ENCODE measurements at places on chromosomes 6 and 20.

DNA sequence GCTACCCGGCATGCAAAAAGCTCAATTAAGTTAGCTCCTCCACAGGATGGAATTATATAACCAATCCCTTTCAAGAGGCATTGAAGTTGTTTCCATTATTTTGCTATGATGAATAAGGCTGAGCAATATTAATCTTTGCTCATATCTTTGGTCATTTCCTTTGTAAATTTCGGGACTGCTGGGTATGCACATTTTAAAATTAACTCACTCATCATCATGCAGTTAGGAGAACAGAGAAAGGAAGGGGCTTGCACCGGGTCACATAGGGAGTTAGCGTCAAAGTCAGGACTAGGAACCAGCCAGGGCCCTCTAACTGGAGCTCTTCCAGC lies 430 bp upstream of the FAM110A start:
- no peak for DNase-seq

GRCh38 chr6:111788379-111789276 lies 84.6 kb downstream of the FYN start:
- DNase-seq = no peak

DNA sequence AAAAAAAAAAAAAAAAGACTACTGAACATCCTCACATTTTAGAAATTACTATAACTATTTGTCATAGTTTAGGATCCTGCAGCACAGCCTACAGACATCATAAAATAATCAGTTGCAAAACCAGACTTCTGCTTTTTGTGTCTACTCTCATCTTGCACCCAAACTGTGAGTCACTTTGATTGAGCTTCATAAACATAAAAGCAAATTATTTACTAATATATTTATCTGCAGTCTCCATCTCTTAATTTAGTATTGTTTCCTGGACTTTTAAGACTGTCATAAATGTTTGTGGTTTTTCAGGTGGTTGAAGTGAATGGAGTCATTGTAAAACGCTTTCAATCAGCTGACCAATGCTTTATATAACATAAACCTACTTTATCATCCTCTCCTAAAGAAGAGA lies 14.8 kb upstream of the CALHM6 start:
- DNase-seq = no peak

- no peak for DNase-seq
These were observed 10.3 kb downstream of the PPP1R14C start for GRCh38 chr6:150152891-150153876.

DNA sequence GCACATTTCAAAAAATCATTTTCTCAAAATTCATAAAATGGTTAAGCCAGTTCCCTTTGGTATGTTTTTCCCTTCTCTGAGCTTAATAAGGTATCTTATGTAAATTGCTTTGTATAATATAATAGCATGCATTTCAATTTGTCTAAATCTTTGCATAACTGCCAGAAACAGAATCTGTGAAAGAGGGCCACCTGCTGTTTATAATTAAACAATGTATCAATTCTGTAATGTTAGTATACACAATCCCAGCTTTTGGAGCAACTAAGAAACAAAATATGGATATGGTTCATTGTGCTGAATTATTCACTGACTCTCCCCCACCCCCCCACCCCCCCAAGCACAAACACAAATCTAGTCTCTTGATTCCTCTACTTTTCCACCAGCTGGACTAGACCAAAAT lies 54.8 kb downstream of the GPX5 start:
- no peak for DNase-seq

- peak; percentile 40 for DNase-seq
These were observed 233.9 kb downstream of the PRL start for GRCh38 chr6:22062807-22063408.

DNA sequence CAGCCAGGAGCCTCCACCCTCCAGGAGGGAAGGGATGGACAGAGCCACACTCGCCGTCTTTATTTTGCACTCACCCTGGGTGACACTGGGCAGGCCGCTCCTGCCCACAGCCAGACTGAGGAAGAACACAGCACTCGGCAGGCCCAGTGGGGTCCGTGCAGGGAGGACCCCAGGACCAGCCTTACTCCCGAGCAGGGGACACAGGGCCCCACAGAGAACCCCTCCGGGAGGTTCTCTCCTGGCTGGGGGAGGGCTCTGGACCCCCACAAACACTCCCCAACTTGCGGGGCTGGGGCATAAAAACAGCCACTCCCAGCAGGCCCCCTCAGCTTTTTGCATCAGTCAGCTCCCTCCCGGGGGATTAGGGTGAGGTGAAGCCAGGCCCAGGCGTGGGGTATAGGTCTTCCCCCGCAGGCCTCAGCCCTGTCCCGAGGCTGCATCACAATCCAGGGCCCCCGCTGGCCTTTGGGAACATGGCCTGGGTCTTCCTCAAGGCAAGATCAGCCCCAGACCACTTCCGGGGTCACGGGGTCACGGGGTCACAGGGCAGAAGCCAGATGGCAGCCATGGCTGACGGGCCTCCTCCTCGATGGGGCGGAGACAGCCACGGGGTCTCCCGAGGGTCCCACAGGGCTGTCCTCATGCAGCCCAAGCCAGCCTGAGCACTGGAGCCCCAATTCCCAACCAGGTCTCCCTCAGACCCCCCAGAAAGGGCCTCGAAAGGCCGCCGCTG lies 3.2 kb downstream of the TNFRSF6B start:
- no peak for DNase-seq

DNA sequence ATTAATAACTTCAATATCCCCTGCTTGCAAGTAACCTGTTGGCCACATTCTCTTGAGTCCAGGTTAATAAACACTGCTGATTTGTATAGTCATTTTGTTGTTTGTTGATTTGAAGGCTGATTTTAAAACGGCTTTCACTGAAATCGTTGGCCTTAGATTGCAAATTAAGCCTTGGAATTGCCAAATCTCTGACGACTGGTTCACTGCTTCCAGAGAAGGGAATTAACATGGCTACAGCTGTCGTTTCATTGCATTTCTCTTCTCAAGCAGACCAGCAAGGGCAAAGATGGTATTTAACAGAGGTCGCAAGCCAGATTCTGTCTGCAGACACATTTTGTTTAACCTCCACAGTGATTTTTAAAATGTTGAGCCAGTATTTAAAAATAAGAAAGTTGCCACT lies 470.9 kb downstream of the TFAP2A start:
- no peak for DNase-seq

DNA sequence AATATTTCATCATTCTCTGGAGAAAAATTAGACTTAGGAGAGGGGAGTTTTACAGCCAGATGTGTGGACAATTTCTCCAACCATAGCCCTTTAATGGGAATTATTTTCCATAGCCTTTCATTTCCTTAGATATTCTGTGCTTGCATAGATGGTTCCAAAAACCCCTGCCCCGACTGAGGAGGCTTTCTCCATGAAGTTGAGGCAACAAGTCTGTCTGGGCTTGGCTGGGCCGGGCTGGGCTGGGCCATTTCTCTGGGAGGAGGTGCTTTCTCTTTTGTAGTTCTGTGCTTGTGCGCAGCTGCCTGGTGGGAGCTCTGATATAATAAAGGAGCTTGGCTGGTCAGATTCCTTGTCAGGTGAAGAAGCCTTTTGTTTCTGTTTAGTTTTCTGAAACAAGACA lies 71.4 kb downstream of the SOBP start:
- DNase-seq = no peak

DNA sequence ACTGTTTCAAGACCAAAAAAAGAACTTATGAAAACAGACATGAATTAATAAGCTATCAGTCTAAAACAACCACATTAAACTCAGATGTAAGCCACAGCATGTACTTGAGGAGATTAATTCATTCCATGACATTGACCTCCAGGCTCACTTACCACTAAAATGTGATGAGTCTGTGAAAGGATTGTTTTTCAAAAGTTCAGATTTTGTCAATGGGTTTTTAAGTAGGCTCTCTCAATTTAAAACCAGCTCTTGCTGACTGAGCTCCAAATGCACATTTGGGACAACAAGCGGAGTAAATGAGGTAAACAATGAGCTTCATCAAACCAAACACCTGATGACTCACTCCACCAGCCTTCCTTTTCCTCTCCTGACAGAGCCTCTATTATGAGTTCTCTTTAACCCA lies 197.0 kb downstream of the SIM1 start:
- DNase-seq = no peak

- DNase-seq = no peak
These were observed 1.9 kb downstream of the ACTL10 start for GRCh38 chr20:33668466-33669155.

GRCh38 chr6:132669690-132670291 lies 10.8 kb upstream of the TAAR1 start:
- no peak for DNase-seq

DNA sequence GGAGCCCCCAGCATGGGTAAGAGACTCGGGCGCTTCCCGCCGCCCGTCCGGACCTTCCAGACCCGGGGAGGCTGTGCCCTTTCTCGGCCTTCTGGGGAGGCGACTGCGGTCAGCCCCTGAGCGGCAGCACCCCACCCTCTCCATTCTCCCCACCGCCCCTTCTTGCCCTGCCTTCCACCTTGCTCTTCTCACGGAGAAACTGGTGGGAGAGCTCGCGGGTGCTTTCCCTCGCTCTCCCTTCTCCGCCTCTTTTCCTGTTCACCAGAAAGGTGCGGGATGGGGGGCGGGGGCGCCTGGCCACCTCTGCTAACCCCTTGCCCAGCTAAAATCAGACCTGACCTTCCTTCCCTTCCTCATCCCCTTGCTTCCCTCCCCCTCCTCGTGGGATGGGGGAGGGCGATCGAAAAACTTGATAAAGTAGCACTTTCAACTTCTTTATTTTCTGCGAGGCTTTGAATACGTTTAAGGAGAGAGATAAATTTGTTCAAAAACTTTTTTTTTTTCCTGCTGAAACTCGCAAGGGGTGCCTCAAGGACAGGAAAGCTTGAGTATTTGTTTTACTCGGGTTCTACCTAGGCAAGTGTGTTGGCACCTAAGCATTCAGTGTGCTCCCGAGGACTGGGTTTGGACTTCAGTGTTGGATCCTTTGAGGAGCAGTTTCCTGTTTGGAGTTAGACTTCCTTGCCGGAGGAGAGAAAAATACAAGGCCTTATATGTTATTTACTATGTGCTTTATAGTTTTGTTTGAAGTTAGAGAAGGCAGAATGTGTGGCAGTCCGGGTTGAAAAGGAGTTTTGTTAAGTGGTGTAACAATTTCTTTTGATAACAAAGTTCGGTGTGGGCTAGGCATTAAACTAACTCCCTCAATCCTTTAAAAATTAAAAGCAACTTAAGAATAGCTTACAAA lies 897 bp downstream of the CD2AP start:
- DNase-seq = no peak

DNA sequence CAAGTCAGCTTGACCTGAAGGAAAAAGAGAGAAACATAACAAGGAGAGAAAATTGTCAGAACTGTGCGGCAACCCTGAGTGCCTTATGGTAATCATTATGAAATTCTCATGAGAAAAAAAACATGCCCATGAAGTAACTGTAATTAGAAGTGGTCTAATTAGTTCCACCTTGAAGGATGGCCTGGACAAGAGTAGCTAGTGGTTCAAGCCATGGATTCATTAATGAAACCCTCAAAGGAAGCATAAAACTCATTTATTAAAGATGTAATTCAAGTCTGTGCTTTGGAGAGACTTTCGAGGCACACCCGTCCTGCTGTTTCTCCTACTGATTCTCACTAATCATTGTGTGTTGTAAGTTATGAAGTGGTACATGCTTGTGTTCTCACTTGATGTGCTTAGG lies 160.2 kb downstream of the PHF3 start:
- no peak for DNase-seq

- DNase-seq = no peak
These were observed 20.9 kb upstream of the PI3 start for GRCh38 chr20:45153752-45154151.

GRCh38 chr6:119324718-119325117 lies 24.8 kb downstream of the MAN1A1 start:
- no peak for DNase-seq

DNA sequence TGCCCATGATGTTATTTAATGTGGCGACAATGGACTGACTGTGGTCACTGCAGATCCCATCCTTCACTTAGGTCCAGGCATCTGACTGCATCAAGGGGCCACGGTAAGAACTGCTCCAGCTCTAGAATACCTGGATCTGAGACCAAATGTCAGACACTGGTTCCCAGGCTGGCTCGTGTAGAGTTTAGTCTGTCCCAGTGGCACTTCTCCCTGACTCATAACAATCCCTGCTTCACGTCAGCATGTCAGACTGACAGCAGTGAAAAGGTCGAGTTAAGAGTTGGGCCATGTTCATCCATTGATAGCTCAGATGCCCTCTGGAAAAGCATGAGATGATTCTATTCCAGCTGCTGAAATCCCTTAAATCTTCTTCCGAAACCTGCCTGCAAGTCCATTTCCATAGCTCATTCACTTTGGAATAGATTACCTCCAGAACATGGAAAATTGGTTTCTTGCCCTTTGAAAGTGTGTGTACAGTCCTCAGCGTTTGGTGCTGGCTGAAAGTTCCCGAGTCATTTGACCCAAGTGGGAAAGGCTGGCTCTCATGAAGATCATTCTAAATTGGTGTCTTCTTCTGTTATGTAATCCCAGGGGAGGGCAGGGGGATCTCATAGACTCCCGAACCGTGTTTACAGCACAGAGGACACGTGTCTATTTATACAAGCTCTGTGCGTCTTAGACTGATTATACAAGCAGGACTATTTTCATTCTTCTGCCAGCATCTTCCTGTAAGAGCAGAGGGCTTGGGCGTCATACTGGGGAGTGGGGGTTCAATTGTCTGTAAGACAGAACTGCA lies 160.8 kb downstream of the ZDHHC14 start:
- DNase-seq = no peak

DNA sequence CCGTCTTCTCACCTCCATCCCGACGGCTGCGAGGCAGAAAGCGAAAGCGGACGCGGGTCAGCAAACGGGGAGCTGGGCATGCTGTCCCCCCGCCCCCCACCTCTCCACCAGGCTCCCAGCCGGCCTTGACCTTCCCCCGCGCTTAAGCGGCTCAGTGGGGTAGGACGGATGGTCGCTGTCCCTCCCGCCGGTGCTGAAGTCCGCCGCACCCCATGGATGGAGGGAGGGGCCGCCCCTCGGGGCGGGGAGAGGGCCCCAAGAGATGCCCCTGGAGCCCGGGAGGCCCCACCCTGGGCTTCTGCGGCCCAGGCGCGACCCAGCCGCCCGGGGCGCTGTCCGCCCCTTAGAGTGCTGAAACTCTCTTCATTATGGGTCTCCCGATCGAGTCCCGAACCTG lies at the start of gene KCNB1:
TSS of gene KCNB1 (minus strand) at position 48 of the 397 bp plus-strand sequence. CDS start 188 bp downstream, outside the sequence.
- DNase-seq = peak; percentile 2

DNA sequence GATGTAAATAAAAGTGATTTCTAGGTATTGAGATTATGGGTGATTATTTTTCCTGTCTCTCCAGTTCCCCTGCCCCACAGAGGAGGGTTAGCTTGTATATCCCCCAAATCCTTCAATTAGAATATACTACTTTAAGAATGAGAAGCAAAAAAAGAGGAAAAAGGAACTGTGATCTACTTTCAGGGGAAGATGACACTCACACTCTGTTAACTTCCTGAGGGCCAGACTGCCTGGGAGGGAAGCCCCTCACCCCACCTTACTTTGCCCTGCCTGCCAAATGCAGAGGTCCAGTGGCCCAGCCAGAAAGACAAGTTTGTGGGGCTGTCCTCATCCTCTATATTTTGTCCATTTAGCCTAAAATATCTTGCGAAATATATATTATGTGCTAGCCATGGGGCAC lies 9.2 kb upstream of the LY86 start:
- DNase-seq = no peak

DNA sequence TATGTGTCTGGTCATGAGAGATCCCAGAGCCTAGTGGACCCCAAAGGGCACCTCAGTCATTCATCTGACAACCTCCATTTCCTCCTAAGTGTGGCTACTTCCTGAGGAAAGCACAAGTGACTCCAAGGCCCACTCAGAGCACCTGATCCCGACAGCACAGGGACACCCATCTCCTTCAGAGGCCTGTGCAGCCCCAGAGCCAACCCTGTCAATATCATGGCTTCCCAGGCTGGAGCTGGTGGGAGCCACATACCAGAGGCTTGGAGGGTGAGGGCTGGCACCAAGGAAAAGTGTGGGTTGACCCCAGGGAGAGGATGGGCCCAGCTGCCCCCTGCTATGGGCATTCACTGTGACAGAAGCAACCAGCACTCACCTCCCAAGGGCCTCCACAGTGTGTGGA lies 117.3 kb downstream of the PSMB1 start:
- no peak for DNase-seq
